Suppressor macrophage (primary cell): ENCODE measurements at places on chromosomes 5 and 9.

GRCh38 chr5:179427032-179427675 is 81.9 kb upstream of the ADAMTS2 start:
- no peak for DNase-seq

DNA sequence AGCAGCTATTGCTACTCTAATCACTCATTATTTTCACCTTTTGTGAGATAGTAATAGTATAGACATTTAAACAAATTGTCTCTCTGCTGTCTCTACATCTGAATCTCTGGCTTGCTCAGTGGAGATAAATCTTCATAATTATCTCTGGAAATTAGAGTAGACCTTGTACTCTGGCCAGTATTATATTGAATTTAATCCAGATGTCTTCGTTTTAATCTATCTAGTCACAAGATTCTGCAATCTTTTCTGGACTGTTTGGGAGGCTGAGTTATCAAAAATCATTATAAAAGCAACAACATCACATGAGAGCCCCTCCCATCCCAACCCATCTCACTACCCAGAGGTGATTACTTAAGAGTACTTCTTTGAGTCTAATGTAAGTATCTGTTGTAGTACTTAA is 19.0 kb downstream of the ARHGAP26 start:
- DNase-seq, result no peak

DNA sequence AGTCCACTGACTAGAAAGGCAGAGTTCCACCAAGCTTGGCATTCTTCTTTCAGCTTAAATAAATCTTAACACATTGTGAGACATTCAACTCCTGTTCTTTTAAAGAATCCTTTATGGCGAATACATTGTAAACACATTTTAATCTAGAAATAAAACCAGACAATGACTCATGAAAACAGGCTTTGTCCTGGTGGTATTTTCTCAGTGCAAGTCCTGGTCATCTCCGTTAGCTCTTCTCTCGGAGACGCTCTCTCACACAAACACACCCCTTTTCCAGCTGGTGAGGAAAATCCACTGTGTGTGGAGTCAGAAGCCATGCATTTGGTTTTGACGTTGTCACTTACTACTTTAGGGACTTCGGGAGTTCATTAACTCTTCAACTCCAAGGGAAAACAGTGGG is 140.4 kb downstream of the AUH start:
- DNase-seq, result no peak

- DNase-seq, result peak; percentile 78
These were observed 7.2 kb downstream of the CYFIP2 start for GRCh38 chr5:157273131-157273556.

GRCh38 chr9:109238125-109238524 is 71.1 kb upstream of the FRRS1L start:
- no peak for DNase-seq

GRCh38 chr5:91179018-91179417 is 204.1 kb downstream of the ARRDC3 start:
- DNase-seq, result no peak

- no peak for DNase-seq
These were observed 15.7 kb upstream of the RNF180 start for GRCh38 chr5:64149857-64150521.

GRCh38 chr9:86946201-86947145 is 833 bp downstream of the GAS1 start:
- peak; percentile 54 for DNase-seq

DNA sequence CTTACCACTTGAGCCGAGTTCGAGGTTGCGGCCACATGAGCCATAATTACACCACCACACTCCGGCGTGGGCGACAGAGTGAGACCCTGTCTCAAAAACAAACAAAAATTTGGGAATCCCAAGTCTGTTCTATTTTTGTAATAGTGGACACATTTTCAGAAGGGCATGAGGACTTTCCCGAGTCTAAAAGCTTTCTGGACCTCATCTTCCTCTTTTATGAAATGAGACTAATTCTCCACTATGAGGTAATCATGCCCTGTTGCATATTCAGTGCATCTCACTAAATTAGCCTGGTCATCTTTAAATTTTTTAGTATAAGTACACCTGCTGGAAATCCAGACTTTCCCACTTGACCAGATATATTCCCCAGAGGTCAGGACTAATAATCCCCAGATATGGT is 55.7 kb downstream of the GGTA1 start:
- no peak for DNase-seq

GRCh38 chr9:132804576-132805295 is 73.3 kb downstream of the AK8 start:
- DNase-seq, result no peak

- peak; percentile 66 for DNase-seq
These were observed 825 bp upstream of the TOR4A start for GRCh38 chr9:137276473-137277328.

- DNase-seq, result no peak
These were observed 38.9 kb upstream of the N4BP3 start for GRCh38 chr5:178074266-178074952.

DNA sequence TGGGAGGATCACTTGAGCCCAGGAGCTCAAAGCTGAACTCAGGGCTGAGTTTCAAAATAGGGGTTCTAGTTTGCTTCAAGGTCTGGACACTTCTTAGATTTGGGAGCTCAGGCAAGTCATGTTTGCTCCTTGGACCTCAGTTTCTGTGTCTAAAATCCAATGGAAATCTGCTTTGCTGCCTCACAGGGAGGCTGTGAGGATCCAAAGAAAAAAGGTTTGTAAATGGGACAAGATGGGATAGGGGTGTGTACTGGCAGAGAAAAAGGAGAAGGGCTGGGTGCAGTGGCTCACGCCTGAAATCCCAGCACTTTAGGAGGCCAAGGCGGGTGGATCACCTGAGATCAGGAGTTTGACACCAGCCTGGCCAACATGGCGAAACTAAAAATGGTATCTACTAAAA is 39.6 kb upstream of the SH3PXD2B start:
- DNase-seq, result no peak

- no peak for DNase-seq
These were observed 26.7 kb upstream of the IRX4 start for GRCh38 chr5:1909346-1909985.
